Thyroid gland (tissue), 4 donors: ENCODE measurements at places on chromosomes 16 and 17.

- no peak for DNase-seq
These were observed 110.3 kb downstream of the CYB561 start for GRCh38 chr17:63335831-63336230.

GRCh38 chr17:78559749-78560368, 17.3 kb downstream of the DNAH17 start:
- DNase-seq, result no peak

- no peak for DNase-seq
These were observed 740 bp upstream of the SLC5A10 start for GRCh38 chr17:18950944-18951905.

DNA sequence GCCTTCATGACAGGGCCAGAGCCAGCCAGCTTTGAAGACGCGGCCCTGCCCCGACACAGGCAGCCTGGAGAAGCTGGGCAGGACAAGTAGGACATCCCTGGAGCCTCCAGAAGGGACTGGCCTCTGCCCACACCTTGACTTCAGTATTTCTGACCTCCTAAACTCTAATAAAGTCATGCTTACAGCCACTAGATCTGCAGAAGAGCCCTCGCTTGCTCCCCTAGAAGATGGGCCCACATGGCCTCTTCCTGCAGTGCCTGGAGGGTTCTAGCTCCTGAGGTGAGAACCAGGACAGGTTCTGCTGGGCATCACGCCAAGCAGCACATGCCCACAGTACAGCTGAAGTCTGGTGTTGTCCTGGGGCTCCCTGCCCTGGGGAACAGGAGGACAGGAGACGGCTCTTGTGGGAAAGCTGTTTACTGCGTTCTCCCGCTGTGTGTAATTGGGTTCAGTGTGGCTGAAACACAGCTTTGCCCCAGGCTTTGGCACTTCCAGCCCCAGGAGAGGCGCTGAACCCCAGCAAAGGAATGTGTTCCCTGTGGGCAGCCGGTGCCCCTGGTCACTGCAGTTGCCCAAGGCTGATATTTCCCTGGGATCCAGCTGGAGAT, 2.6 kb downstream of the APRT start:
- DNase-seq, result no peak

DNA sequence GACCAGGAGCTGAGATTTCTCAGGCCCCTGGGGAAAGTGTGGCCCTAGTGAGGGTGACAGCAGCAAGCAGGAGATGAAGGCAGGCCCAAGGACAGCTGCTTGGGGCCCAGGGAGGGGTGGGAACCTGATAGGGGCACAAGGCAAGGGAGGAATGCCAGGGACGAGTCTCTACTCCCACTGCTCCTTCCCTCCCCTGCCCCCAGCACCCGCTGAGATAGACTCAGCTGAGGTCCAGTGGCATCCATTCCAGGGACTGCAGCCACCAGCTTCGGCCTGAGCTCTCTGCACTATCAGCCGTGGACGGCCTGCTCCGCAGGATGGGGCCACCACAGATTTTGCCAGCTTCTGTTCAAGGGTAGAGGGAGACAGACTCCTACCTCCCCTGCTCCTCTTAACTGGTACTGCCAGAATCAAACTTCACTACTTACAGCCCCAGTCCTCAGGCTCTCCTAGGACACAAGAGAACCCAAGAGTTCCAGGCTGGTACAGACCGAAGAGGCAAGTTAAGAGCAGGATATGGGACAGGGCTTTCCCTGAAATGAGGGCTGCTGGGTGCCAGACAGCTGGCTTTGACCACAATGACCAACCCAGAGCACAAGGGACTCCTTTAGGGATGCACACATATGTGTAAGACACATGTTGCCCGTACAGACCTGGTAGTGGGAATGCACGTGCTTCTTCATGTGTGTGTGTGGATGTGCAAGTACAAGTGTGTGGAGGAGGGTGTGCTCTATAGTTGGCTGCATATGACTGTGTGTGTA, 5.5 kb downstream of the CACNB1 start:
- no peak for DNase-seq

GRCh38 chr16:22327446-22327775, 30.2 kb downstream of the POLR3E start:
- no peak for DNase-seq

DNA sequence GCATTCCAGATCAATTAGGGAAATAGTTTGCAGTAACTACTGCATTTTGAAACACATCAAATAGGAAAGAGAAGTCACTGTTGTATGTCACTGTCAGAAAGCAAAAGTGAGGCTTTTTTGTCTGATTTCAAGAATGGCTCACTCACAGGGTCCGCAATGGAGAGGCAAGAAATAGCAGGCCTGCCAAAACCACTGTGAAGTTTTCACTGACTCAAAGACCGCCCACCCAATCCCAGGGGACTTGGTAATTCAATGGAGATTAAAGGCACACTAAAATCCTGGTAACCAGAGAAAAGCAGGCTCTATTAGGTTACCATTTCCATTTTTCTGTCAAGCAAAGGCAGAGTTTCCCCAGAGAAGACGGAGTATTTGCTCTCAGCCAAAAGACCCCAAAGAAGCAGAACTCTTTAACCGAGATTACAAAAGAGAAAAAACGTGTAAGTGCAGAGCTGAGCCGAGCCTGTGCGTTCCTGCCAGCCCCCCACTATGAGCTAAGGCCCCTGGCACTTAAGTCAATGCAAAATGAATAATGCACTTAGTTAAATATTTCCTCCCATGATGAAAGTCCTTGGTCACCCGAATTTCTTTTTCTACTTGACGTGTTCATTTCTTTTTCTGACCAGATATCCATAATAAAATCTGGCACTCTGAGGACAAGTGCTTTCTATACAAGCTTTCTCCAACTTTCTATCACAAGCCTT, 57.0 kb downstream of the FOXL1 start:
- DNase-seq, result no peak

DNA sequence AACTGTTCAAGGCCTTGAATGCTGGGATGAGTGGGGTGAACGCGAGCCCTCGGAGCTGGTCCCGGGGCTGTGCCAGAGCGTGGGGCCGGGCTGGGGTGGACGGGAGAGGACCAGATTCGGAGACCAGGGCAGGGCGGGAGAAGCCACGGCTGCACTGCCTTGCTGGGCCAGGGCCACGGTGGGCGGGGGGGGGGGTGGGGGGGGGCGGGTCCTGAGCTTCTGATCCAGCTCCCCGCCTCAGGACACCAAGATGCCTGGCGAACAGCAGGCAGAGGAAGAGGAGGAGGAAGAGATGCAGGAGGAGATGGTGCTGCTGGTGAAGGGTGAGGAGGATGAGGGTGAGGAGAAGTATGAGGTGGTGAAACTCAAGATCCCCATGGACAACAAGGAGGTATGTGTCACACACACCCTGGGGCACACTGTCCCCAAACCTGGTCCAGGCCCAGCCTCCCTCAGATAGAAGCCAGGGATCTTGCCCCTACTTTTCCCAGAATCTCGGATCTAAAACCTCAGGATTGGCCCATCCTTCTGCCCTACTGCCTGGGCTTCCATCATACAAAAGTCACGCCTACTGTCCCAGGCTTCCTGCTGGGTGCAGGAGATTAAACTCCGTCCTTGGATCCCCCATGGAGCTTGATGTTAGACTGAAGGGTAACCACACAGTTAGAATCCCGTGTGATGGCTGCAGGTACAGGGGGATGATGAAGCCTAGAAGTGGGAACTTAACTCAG, 563 bp downstream of the ZNF771 start:
- DNase-seq, result no peak

DNA sequence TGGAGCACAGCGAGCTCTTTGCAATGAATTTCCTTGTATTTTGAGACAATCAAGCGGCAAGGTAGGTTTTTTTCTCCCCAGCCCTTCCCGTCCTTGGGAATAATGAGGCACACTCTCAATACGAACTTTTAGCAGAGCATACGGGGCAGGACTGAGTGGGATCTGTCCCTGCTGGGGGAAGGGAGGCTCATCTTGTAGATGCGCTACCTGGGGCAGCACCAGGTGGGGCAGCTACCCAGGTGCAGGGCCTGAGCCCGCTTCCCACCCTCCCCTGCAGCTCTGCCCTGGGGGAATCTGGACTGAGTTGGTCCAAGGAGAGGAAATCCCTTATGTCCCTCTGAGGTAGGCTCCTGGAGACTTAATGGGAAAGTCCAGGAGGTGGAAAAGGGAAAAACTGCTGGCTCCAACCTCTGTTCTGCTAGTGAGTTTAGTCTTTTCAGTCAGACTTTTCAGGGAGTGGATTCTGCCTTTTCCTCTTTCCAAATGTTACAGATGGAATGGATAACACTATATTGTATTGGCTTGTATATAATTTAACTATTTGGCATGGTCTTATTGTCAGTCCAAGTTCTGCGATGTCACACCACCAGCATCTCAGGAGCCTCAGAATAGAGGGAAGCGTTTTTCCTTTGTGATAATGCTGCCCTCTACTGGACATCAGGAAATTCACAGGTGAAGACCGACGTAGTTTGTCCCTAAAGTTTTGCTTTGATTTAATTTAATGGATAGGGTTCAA, 9.6 kb upstream of the CES1 start:
- DNase-seq, result peak; percentile 3

DNA sequence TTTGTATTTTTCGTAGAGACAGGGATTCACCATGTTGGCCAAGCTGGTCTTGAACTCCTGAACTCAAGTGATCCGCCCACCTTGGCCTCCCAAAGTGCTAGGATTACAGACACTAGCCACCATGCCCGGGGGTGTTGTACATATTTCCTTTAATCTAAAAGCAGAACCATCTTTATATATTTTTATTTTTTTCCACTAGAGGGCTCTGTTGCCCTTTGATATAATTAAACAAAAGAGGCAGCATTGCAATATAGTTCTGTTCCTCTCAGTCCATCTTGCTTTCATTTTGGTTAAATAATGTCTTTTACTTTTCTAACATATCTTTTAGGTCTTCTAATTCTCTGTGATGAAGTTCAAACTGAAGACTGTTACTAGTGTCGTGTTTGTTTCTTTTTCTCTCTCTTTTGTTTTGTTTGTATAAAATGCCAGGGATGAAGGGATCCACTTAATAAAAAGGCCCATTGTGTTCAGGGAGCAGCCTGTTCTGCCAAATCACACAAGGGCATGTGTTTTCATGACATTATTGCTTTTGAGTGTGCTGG, 23.4 kb downstream of the WWOX start:
- DNase-seq, result peak; percentile 59

DNA sequence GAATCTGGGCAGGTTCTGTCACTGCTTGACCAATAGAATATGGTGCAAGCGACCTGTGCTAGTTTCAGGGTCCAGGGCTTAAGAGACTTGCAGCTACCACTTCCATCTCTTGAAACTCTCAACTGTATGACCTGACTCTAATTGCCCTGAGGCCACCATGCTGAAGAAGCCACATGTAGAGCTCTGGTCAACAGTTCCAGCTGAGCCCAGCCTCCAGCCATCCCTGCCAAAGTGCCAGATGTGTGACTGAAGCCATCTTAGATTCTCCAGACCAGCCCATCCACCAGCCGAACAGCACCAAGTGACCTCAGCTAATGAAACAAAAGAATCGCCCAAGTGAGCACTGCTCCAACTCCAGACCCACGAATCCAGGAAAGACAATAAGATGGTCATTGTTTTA, 3.4 kb upstream of the MT2A start:
- DNase-seq, result no peak

DNA sequence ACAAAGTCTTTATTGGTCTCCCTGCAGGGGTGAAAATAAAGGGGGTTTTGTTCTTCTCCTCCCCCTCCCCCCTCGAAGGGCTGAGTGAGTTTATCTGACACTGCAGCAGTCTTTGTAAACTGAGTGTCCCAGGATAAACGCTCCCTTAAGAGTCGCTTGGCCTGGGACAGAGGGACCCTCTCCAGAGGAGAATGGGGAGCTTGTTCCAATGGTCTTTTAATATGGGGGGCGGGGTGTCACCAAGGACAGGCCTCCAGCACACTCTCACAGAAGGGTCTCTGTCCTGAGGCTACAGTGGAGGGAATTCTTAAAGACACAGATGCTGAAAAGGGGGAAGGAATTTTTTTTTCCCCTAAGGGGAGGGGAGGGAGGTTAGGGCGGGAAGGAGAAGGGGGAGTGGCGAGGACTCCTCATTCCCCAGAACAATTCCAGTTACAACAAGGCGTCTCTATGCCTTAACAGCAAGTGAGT, 455.5 kb downstream of the SOX9 start:
- DNase-seq, result no peak

DNA sequence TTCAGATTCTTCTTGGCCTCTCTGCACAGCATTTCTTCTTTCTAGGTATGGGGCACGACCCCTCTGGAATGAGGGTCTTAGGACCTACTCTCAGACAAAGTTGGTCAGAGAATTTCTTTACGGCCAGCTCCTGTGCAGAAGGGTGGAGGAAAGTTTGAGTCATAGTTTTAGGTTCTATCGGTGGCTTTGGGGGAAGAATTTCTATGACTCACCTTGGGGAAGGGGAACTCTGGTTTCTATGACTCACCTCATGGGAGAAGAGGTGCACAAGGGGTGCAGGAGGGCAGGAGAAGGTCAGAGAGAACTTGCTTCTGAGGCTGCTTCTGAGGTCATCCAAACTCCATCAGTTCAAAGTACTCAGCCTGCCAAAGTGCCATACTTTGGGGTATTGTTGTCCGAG, 2.5 kb upstream of the ABCC12 start:
- DNase-seq, result no peak

DNA sequence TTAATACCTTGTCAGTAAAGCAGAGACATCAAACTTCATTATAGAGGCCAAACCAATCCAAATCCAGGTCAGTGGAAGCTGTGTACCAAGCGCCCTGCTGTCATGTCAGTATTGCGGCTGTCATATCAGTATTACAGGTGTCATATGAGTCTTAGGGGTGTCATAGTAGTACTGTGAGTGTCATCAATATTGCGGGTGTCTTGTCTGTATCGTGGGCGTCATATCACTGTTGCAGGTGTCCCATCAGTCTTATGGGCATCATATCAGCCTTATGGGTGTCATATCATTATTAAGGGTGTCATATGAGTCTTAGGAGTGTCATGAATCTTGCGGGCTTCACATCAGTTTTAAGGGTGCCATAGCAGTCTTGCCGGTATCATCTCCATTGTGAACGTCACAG, 6.0 kb upstream of the PRDM7 start:
- no peak for DNase-seq

DNA sequence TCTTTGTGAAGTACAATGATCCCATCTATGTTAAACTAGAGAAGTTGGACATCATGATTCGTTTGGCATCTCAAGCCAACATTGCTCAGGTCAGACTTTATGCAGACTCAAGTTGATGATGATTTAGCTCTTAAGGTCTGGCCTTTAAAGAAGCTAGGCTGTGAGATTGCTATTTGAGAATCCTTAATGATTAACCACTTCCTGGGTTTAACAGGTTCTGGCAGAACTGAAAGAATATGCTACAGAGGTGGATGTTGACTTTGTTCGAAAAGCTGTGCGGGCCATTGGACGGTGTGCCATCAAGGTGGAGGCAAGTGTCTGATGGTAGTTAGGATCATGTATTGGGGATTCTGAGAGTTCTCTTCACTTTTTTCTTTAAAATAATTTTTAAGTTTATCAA, 40.3 kb downstream of the AP2B1 start:
- no peak for DNase-seq

- DNase-seq, result no peak
These were observed 146.3 kb downstream of the TMEM132E start for GRCh38 chr17:34725725-34726124.

DNA sequence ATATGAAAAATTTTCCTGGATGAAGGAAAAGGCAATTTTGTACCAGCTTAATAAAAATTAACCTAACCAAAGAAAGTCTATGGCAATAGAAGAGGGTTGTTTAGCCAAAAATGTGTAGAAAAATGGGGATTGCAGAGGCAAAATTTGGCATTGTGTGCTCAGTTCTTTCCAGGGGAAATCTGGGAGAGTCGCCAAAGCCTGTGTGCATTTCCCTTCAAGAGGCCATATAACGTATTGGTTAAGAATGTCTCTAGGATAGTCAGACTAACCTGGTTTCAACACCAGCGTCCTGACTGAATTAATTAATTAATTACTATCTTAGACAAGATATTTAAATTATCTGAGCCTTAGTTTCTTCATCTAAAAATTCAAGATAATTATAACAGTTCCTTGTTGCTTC, 44.8 kb upstream of the HLF start:
- peak; percentile 22 for DNase-seq
